ENCODE measurements at places on chromosomes 12 and 14.

- H3K4me1 ChIP-seq, result no peaks in the 10 kb centered on the region
- no peak for DNase-seq
- no peaks in the 10 kb centered on the region for H3K27me3 ChIP-seq
- no peak overlapping the region for H3K4me3 ChIP-seq
- no peak overlapping the region for H3K27ac ChIP-seq
- H3K36me3 ChIP-seq, result no peaks in the 10 kb centered on the region
Measured at GRCh38 chr14:97166497-97166896, 369.3 kb downstream of the VRK1 start.

DNA sequence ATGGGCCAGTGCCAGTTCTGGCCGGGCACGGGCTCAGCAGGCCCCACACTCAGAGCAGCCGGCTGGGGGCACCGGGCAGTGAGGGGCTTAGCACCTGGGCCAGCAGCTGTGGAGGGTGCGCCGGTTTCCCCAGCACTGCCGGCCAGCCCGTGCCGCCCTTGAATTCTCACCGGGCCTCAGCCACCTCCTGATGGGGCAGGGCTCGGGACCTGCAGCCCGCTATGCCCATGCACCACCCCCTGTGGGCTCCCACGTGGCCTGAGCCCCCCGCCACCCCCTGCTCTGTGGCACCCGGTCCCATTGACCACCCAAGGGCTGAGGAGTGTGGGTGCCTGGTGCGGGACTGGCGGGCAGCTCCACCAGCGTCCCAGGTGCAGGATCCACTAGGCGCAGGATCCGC is 15.4 kb upstream of the GTF2A1 start:
- no peak overlapping the region for H3K4me3 ChIP-seq
- no peak overlapping the region for H3K27ac ChIP-seq
- H3K4me1 ChIP-seq, result no peaks in the 10 kb centered on the region
- no peaks in the 10 kb centered on the region for H3K27me3 ChIP-seq
- DNase-seq, result no peak

- no peak for DNase-seq
- H3K27me3 ChIP-seq, result no peaks in the 10 kb centered on the region
- H3K27ac ChIP-seq, result no peak overlapping the region
- peaks cover 26% of the 10 kb centered on the region for H3K36me3 ChIP-seq
- no peak overlapping the region for H3K4me3 ChIP-seq
Measured at GRCh38 chr14:58315606-58316005, 17.3 kb downstream of the ARID4A start.

DNA sequence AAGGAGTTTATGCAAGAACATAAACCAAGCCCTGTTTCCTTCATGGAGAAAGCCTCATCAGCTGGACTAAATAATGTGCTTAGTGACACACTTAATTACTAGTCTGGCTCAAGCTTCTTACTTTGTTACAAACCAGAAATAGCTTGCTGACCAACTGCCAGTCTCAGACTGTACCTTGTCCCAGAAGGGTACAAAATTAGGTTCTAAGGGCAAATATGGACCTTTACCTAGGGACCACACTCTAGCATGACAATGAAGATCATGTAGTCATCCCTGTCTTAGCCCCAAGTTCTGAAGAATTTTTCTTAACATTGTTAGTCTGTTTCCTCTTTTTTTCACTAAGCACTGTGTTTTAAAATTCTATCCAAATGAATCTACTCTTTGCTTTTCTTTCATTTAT is 2.2 kb downstream of the AMN1 start:
- no peak overlapping the region for H3K27ac ChIP-seq
- no peaks in the 10 kb centered on the region for H3K36me3 ChIP-seq
- no peaks in the 10 kb centered on the region for H3K27me3 ChIP-seq
- peaks cover 7% of the 10 kb centered on the region for H3K4me1 ChIP-seq
- no peak for DNase-seq

DNA sequence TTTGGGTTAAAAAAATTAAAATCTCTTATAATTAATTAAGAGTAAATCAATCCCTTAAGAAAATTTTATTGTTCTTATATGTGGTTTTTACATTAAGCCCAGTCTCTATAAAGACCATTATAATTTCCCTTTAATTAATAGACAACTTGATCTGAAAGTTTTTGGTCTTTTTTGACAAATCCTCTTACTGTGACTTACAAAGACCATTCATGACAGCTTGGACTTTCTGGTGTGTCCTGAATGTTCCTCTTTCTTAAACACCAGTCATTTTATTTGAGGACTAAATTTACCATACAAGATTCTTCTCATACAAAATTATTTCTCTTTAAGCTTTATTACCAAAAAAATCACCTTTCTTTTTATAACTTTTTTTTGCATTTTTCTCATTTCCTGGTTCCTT is 368.3 kb downstream of the ADGRD1 start:
- H3K36me3 ChIP-seq, result no peaks in the 10 kb centered on the region
- DNase-seq, result no peak
- H3K27me3 ChIP-seq, result no peaks in the 10 kb centered on the region
- H3K4me3 ChIP-seq, result no peak overlapping the region
- no peak overlapping the region for H3K27ac ChIP-seq
- no peaks in the 10 kb centered on the region for H3K4me1 ChIP-seq

GRCh38 chr12:4855121-4855924 is 54.4 kb upstream of the KCNA1 start:
- DNase-seq, result peak; percentile 20
- no peaks in the 10 kb centered on the region for H3K27me3 ChIP-seq
- no peaks in the 10 kb centered on the region for H3K36me3 ChIP-seq
- H3K4me1 ChIP-seq, result no peaks in the 10 kb centered on the region
- H3K27ac ChIP-seq, result no peak overlapping the region

DNA sequence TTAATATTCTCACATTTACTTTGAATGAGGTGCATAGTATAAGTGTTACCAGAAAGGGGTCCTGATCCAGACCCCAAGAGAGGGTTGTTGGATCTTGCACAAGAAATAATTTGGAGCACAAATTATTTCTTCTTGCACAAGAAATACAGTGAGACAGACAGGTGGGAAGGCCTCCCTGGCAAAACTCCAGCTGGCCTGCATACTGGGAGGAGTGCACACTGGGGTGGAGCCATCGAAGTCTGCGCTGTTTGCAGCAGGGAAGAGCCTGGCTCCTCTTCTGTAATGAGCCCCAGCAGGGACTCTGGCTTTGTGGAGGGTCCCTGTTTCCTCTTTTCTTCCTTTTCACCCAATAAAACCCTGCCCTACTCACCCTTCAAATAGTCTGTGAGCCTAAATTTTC is 141.6 kb downstream of the GLT1D1 start:
- peaks cover under 1% of the 10 kb centered on the region for H3K27me3 ChIP-seq
- no peaks in the 10 kb centered on the region for H3K4me1 ChIP-seq
- no peak overlapping the region for H3K4me3 ChIP-seq
- no peaks in the 10 kb centered on the region for H3K36me3 ChIP-seq

DNA sequence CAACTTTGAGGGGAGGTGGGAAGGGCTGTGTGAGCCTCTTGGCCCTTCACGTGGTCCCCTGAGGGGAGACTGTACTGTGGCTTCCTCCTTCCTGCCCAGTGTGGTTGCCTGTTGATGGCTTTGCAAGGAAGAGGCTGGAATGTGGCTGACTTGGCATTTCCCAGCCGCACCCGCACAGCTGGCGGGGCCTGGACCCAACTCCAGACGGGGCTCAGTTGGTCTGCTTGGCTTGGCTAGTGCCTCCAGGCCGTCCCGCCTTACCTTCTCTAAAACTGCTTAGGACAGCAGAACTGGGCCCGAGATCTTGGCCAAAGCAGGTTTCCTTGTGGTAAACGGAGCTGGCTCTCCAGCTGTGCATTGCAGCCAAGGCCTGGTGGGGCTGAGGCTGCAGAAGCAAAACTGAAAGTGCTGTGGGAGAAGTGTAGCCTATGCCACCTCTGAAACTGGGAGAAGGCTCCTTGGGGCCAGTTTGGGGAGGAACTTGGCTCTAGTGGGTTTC is 139.5 kb downstream of the SMOC1 start:
- H3K4me3 ChIP-seq, result no peak overlapping the region
- no peak for DNase-seq
- no peak overlapping the region for H3K27ac ChIP-seq
- H3K27me3 ChIP-seq, result no peaks in the 10 kb centered on the region
- H3K36me3 ChIP-seq, result no peaks in the 10 kb centered on the region

GRCh38 chr14:53571641-53572328 is 384.8 kb downstream of the BMP4 start:
- no peak overlapping the region for H3K27ac ChIP-seq
- no peaks in the 10 kb centered on the region for H3K4me1 ChIP-seq

DNA sequence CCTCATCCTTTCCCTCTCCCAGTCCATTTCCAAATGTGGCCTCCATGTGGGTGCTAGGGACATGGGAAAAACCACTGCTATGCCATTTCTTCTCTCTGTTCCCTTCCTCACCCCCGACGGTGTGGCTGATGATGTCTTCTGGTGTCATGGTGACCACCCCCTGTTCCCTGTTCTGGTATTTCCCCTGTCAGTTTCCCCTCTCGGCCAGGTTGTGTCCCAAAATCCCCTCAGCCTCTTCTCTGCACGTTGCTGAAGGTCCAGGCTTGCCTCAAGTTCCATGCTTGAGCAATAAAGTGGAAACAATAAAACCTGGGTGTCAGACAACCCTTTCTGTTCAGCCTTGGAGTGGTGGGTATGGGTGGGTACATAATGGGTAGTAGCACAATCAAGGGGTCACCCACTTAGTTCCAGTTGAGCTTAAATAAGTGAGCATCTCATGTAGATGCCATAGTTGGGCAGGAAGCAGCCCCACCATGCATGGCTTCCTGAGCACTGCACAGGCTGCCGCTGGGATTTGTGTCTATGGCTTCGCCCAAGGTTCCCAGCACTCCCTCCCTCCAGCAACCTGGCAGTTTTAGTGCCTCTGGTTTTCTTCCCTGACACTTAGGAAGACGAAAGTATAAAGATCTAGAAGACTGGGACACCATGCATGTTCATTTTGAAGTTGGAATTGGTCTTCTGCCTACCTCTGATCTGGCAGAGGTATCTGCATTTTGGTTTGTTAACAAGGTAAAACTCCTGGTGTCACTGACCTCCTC is 8.7 kb upstream of the ITFG2 start:
- H3K36me3 ChIP-seq, result peaks cover 64% of the 10 kb centered on the region
- H3K4me3 ChIP-seq, result no peak overlapping the region
- H3K4me1 ChIP-seq, result no peaks in the 10 kb centered on the region
- H3K27me3 ChIP-seq, result no peaks in the 10 kb centered on the region
- DNase-seq, result no peak

DNA sequence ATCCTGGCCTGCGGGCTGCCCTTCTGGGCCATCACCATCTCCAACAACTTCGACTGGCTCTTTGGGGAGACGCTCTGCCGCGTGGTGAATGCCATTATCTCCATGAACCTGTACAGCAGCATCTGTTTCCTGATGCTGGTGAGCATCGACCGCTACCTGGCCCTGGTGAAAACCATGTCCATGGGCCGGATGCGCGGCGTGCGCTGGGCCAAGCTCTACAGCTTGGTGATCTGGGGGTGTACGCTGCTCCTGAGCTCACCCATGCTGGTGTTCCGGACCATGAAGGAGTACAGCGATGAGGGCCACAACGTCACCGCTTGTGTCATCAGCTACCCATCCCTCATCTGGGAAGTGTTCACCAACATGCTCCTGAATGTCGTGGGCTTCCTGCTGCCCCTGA is 15.4 kb upstream of the BDKRB1 start:
- no peak overlapping the region for H3K27ac ChIP-seq
- H3K27me3 ChIP-seq, result no peaks in the 10 kb centered on the region
- H3K4me1 ChIP-seq, result no peaks in the 10 kb centered on the region
- no peak for DNase-seq
- H3K36me3 ChIP-seq, result no peaks in the 10 kb centered on the region

DNA sequence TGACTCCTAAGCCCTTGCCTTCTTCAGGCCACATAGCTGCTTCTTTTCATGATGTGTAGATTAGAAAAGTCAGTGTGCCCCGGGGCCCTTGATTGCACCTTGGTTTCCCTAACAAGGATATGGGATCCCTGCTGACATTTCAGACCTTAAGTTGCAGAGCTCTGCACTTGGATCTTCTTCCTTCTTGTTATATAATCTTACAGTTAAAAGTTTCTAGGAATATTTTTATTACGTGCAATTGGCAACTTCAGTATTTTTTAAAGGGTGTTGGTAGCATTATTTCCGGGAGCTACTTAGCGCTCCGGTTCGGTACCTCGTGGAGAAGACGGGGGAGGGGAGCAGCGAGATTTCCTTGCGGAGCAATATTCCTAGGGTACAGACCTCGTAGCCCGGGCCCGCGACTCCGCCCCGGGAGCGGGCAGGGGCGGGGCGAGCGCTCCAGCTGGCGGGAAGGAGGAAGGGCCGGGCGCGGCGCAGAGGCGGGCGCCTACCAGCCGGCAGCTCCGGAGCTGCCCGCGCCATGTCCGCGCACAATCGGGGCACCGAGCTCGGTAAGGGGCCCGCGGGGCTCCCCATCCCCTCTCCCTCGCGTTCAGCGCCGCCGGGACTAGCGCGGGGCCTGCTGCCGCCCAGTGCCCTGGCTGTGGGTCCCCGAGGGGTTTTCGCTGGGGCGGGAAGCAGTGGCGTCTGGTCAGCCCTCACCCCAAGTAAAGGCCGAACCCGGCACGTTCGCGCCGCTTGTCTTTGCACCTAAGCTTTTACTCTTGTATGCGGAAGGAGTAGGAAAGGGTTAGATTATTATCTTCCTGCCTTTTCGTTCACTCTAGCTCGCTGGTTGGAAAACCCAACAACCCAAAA is at the start of gene DERA:
TSS of gene DERA (plus strand) at position 469 of the 858 bp plus-strand sequence. CDS start at position 521, 52 bp downstream.
- H3K27me3 ChIP-seq, result no peaks in the 10 kb centered on the region
- H3K27ac ChIP-seq, result peak within 1 kb of the TSS; percentile 73
- no peaks in the 10 kb centered on the region for H3K36me3 ChIP-seq
- peak within 1 kb of the TSS; percentile 81 for H3K4me3 ChIP-seq

DNA sequence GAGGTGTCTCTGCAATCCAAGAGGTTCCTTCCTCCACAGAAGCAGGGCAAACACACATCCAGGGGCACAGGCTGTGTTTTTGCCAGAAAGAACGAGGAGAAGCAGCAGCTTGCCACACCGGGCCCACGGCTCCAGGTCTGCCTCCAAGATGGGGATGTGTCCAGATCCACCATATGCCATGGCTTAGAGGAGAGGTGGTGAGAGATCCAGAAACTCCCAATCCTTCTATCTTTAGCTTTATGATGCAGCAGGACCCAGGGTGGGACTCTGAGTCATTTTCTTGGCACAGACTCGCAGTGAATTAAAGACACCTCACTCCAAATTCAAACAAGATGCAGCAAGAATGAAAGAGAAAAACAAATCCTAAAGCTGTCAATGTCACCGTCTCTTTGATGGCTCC is 481.4 kb upstream of the TMEM132C start:
- H3K4me3 ChIP-seq, result no peak overlapping the region
- no peaks in the 10 kb centered on the region for H3K36me3 ChIP-seq
- no peak for DNase-seq
- H3K27me3 ChIP-seq, result no peaks in the 10 kb centered on the region
- H3K27ac ChIP-seq, result no peak overlapping the region
- no peaks in the 10 kb centered on the region for H3K4me1 ChIP-seq

DNA sequence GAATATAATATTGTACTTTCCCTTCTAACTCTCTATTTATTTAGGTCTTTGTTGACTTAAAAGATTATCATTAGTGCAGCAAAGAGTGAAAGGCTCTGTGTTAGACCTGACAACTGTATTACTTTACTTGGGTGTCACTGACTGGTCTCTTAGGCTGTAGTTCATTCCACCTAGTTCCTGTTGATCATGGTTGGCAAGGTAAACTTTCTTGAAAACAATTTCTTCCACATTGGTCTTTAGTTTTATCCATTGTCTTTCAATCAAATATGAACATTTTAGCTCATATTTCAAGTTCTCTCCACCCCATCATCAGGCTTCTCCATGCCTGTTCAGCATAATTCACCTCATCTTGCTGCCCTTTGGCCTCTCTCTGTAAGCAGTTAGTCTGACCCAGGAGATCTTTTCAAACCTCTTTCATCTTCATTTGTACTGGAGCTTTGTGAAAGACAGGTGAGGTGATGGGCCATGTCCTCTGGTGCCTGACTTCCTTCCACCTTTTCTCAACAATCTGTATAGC is 32.1 kb upstream of the PPM1H start:
- H3K4me1 ChIP-seq, result no peaks in the 10 kb centered on the region
- H3K27ac ChIP-seq, result no peak overlapping the region
- no peaks in the 10 kb centered on the region for H3K36me3 ChIP-seq
- no peaks in the 10 kb centered on the region for H3K27me3 ChIP-seq
- DNase-seq, result no peak
